CD4-positive, alpha-beta T cell treated with Interleukin-21 for 1 hour (primary cell): ENCODE measurements at places on chromosomes 1 and 21.

GRCh38 chr1:247440001-247440620, 17.8 kb downstream of the OR2B11 start:
- DNase-seq: peak; percentile 23

DNA sequence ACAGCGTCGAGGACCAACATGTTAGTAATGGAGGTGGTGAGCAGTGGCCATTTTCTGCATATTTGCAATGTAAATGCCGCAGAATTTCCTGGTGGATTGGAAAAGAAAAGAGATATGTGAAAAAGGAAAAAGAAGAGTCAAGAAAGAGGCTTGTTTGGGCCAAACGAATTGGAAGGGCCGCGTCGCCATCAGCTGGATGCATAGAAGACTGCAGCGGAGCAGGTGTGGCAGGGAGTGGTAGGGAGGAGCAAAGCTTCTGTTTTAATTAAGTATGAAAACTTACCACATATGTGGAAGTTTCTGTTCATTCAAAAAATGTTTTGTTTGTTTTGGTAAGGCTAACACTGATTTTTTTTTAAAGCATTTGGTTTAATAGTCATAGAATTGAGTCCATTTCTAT, 690.7 kb downstream of the NCAM2 start:
- no peak for DNase-seq

DNA sequence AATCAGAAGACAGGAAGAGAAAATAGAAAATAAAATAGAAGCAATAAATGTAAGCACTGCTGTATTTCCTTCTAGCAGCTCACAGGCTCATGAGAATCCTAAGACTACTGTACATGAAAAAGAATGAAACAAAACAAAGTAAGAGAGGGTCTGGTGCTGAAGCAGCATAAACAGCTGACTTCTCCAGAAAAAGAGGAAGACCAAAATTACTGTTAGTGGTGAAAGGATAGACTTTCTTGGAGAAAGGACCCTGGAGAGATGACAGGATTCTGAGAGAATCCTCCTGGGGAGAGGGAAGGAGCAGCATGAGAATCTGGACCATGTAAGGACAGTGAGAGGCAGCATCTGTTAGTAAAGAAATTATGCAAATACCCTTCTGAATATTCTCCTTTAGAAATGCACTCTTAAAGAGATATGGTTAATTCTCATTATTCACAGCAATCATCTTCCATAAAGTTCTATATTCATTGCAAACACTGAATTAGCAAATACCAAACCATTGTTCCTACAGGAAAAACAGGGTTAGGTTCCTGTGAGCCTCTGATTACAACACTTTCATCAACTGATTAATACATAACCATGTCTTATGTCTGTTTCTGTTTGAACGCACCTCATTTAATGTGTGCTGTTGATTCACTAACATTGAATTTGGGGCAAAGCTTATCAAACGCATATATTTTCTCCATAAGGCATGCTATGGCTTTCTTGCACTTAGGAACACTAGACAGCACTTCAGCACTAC, 17.0 kb downstream of the SLC25A24 start:
- DNase-seq: no peak

DNA sequence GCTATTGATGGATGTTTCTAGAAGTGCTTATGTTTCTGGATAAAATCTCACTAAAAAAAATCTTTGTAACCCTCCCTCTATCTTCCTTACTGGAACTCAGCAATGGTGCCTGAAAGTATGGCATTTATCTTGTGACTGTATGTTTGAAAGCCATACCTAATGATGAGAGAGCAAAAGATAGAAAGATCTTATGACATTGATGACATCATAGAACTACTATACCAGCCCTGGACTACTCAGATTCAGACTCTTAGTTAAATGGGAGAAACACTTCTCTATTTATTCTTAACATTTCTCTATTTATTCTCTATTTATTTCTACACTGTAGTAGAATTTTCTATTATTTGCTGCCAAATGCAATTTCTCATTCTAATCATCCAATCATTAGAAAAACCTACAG, 32.7 kb upstream of the SYCP1 start:
- no peak for DNase-seq

DNA sequence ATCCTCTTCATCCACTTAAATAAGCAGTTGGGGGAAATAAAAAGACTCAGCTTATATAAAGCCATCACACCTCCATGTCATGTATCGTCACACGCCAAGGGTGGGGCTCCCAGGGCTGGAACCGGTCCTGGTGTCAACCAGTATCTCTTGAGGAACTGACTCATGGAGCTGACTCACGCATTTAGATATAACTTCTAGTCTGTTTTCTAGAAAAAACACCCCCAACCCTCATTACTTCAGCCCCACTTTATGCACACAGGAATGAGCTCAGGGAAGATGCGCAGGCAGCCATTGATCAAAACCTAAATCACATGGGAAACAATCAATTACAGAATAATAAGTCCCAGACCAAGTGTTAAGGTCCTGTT, 6.9 kb upstream of the IL22RA1 start:
- DNase-seq: no peak

DNA sequence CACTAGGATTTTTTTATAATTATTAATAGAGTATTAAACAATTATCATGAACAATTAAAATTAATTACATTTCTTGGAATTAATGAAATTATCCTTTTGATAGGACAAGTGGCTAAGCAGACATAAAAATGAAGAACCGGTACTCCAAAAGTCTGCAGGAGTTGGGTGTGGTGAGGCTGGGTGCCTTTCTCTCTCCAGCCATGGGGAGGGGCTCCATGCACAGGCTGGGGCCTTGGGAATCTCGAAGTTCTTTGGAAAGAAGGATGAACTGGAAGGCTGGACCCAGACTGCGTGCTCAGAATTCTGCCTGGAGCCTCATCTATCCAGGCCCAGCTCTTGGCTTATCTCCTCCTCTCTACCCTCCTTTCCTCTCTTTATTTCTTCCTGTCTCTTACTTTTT, 94.1 kb downstream of the ACTL8 start:
- no peak for DNase-seq

DNA sequence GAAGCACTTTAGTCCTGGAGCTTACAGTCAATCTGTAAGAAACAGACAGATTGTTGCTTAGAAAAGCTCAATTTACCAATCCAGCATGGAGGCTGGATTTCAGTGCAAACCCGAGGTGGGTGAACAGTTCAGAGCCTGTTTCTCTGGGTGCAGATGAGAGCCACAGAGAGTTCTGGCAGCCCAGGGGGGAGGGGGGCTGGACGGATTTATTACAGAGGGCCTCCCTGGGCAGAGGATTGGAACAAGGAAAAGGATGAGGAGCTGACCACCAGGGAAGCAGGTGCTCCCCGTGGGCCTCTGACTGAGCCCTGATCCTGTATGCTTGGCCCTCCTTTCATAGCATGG, 38.0 kb upstream of the EPS8L3 start:
- DNase-seq: no peak

GRCh38 chr1:32755098-32755809, 52.7 kb upstream of the SYNC start:
- DNase-seq: no peak

DNA sequence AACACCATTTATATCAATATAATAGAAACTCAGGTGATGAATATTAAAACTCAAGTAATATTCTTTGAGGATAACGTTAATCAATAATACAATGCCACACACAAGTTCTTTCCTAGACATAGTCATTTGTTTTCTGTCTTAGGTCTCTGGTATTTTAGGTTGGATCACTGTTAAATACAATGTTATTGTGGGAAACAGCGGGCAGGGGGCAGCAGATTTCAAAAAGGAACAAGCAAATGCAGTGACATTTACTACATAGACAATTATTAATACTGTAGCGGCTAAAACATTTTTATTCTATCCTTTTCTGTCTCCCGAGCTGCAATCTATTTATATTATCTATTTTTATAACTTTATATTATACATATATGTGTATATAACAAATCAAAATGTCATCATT, 186.4 kb upstream of the ZNHIT6 start:
- DNase-seq: no peak

DNA sequence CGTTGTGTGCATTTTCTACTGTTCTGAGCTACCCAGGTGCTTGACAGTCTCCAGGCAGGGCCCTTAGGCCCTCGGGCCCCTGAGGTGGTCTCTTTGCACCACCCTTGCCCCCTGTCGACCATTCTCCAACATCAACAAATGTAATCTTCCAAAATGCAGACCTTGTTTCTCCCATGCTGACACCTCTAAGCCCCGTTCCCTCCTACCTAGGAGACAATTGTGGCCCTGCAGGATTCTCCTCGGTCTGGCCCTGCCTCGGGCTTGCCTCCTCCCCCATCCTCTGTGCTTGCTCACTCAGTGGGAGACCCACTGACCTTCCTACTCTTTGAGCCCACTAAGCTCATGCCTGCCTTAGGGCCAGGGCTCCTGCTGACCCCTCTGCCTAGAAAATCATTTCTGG, 104.2 kb upstream of the TARDBP start:
- DNase-seq: no peak

- DNase-seq: no peak
Observed at GRCh38 chr1:220516722-220517042, 11.3 kb upstream of the MARK1 start.

- no peak for DNase-seq
Observed at GRCh38 chr1:234938135-234938534, 190.5 kb downstream of the TOMM20 start.

DNA sequence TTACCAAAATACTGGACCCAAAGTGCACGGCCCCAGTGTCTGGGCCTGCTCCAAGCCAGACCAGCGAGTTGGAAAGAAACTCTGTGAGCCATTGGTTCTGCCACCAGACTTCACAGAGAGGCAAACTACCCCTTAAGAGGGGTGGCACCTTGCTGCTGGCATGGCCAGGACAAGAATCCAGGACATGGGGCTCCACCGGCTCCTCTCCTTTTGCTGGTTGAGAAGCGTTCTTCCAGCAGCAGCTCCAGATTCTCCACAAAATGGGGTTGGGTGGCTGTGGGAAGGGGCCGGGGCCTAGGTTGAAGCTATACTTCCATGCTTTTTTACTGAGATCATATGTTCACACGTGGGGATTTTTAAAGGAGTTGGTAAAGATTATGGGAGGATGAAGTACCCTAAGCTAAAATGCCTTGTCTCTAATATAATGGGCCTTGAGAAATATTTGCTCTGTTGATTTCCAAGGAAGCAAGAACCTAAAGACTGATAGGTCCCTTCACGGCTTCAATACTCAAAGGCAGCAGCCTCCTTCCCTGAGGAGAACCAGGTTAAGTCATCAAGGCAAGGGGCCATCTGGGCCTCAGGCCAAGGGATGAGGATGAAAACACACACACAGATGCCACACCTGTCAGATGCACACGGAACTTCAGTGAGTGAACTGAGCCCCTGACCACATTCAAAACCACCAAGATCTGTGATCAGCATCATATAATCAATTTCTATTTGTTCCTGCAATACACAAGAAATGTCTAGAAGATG, 3.1 kb downstream of the C1orf198 start:
- no peak for DNase-seq

DNA sequence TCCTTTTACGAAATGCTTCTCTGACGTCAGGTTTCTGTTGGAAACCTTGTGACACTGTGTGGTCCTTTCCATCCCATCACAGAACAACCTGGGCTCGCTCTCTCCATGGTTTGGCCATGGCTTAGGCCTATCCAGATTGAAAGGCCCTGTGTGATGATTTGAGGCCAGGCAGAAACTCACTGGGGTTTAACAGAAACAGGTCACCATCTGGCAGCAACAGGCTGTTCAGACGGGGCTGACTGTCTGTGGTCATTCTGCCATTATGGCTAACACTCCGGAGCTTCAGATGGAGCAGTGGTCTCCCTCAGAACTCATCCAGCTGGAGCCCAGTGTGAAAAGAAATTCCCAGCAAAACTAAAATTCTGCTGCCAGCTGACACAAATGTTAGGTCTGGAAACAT, 9.3 kb downstream of the PLEKHM2 start:
- DNase-seq: no peak

DNA sequence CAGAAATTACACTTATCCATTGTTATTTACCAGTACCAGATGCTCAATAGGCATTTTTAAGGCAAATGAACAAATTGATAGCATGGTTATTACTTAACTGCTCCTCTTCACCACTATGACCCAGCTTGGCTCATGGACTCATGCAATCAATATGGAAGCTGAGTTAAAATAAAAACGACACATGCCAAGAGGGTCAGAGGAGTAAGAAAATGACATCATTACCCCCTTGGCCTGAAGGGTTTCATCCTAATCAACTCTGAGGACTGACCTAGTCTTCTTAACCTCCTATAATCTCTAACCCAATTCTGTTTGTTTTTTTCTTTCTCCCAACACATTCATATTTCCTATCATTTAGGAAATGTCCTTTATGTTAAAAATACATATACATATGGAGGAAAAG, 41.6 kb downstream of the IRF2BP2 start:
- no peak for DNase-seq

- no peak for DNase-seq
Observed at GRCh38 chr1:210469441-210469840, 140.7 kb downstream of the HHAT start.

DNA sequence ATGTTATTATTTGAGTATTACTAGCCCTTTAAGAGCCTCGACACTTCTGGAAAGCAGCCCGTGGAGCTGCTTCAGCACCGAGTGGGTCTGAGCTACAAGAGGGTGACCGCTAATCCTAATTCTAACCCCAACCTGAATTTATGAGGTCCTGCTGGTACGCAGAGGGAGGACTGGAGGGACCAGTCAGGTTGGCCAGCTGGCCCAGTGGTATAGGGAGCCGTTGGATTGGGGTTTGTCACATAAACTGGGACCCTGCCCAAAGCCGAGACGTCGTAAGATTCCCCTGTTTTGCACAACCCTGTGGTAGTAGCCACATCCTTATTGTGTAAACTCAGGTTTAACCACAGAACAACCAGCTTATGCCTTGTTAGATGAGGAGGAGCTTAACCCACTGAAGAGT, 60.8 kb upstream of the F3 start:
- DNase-seq: peak; percentile 34

DNA sequence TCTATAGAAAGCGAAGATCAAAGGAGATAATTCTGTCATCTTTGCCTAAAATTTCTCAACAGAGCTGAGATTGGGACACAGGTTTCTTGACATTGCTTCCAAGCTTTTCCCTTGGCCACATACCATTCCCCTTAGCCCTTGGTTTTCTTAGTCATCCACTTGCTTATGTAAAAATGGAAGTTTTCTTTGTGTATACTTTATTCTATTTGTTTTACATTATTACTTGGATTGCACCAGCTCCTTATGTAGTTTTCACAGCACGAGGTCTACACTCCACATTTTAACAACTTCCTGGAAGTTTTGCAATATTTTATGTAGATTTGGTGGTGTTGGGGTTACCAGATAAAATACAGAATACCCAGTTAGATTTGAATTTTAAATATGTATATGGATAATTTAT, 129.8 kb downstream of the PLA2G4A start:
- DNase-seq: no peak
